ENCODE measurements at places on chromosomes 16 and 17.
A peak's percentile ranks its signal among the peaks of the same experiment; 100 is the strongest.

GRCh38 chr17:46035112-46035818 lies 36.2 kb downstream of the STH start:
- no peak for DNase-seq

DNA sequence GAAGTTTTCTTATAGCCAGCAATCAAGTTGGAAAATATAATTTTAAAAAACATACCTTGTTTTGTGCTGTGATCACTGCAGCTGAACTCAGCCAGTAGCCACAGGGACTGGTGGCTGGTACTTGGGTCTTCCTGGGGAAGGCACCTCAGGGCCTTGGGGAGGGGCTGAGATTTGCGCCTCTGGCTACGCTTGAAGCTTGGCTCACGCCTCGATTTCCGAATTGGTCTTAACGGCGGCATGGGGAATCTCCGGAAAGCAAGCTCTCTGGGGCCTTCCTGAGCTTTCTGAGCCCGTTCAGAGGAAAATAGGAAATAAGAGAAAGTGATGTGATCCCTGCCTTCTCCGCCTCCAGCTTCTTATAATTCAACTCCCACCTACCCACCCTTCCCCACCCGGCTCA lies 11.3 kb upstream of the USP7 start:
- no peak for DNase-seq

DNA sequence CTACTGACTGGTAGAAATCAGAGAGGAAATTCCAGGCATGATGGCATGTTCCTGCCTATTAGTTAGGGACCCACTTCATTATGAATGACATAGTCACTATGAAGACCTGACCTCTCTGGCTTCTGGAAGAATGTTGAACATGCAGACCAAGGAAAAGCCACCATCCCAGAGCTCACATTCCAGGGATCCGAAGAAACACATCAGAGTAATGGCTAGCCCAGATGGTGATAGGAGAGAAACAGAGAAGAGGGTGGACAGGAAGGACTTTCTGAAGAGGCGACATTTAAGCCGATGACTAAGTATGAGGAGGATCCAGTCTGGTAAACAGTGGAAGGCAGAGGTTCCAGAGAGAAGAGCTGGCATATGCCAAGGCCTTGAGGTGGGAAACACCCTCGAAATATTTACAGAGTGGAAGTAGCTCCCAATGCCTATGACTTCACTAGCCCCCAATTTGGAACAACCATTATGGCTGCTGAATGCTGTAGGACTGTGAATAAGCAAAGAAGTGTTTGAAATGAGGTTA lies 216.2 kb downstream of the RBFOX1 start:
- DNase-seq: no peak

GRCh38 chr16:4611337-4612021 lies 3.2 kb downstream of the UBALD1 start:
- DNase-seq: no peak

DNA sequence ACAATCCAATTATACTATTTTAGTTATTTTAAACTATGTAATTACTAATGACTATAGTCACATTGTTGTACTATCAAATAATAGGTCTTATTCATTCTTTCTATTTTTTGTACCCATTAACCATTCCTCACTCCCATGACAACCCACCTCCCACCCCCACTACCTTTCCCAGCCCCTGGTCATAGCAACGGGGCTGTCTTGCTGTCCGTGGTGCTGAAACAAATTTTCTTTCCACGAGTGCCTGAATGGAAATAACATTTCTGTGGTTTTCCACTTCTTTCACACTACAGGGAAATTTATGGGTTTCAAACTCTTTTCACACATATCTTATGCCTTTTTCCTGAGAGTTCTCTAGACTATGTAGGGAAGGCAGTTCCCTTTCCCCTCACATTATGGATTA lies 326.6 kb downstream of the PHKB start:
- DNase-seq: no peak

GRCh38 chr17:45757431-45758218 lies 26.5 kb upstream of the CRHR1 start:
- no peak for DNase-seq

DNA sequence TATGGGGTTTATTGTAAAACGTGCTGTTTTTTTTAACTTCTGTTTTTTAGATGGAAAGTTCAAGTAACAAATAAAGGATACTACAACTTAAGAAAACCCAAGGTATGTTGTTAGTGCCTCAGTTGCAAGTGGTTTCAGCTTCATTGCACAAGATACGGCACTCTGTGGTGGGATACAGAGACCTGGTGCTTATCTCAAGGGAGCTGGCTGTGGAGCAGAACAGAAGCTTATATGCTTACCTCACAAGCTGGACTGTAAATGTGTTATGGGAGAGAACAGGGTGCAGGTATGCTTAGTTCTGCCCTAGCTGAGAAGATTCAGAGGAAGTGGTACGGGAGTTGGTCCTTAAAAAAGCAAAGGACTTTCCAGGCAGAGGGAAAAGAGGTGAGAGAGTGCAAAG lies 15.2 kb downstream of the DGKE start:
- DNase-seq: no peak

DNA sequence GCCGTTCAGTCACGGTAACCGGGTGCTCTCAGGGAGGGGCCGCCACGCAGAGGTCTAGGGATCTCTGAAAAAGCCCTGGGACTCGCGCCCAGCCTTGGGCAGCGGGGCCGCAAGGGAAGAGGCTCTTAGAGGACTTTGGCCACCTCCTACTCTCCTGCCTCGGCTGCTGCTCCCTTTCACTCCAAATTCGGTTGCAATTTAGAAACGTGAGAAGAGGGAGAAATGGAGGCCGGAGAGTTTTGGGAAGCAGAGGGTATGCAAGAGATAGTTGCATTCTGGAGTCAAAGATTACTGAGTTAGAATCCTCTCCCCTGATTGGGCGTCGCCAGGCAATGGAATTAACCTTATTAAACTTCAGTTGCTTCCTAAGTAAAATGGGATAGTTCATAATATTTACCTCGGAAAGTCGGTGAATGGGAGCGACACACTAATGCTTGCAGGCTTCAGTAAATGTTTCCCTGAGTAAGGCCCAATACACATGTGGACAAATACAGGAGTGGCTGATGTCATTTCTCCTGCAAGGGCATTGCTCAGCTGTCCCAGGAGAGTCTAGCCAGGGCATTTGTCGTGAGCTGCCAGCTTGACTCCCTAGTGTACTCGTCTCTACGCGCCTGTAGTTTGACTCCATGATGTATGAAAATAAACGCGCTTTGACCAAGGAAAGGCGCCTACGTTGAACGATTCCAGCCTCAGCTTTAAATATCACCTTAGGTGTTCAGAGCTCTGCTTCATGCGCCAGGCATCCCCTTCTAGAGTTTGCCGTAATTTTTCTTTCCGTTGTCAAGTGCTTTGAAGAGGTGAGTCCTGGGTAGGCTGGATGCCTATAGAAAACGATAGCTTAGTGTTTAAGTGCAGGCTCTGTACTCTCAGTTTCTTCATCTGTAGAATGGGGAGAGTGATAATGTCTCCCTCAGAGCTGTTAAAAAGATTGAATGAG lies 667 bp downstream of the OGFOD1 start:
- no peak for DNase-seq

DNA sequence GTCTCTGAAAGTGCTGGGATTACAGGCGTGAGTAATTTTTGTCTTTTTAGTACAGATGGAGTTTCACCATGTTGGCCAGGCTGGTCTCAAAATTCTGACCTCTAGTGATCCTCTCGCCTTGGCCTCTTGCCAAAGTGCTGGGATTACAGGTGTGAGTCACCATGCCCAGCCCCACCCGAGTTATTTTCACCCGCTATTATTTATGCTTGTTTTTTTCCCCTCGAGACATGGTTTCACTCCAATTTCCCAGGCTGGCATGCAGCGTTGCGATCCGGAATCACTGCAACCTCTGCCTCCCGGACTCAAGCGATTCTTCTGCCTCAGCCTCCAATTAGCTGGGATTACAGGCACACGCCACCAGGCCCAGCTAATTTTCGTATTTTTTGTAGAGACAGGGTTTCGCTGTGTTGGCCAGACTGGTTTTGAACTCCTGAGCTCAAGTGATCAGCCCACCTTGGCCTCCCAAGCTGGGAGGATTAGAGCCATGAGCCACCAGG lies 9.2 kb downstream of the RPL23 start:
- DNase-seq: no peak

GRCh38 chr17:27649929-27650328 lies 18.9 kb downstream of the LGALS9 start:
- DNase-seq: no peak

DNA sequence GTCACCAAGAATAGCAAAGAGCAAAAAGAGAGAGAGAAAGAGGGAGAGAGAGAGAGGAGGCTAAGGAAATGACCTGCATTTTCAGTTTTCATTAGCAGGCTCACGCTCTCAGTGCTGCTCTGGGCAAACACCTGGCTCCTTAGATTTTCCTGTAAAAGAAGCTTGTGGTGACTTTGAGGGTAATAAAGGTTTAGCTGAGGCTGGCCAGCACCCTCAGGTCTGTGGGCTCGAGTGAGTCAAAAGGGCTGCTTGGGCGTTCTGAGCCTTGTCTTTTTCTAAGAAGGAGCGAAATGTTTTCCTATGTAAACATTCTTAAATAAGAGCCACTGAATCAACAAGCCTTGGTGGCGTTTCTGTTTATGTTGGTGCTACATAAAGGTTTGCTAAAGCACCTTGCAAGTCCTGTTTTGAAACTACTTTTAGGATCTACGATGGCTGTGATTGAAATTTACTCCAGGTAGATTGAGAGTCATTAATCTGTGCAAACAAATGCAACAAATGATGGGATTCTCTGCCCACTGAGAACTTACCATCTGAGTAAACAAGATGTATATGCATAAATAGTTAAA lies 38.8 kb downstream of the SHISA6 start:
- no peak for DNase-seq

- no peak for DNase-seq
Measured at GRCh38 chr16:27240948-27241531, 27.5 kb downstream of the NSMCE1 start.

DNA sequence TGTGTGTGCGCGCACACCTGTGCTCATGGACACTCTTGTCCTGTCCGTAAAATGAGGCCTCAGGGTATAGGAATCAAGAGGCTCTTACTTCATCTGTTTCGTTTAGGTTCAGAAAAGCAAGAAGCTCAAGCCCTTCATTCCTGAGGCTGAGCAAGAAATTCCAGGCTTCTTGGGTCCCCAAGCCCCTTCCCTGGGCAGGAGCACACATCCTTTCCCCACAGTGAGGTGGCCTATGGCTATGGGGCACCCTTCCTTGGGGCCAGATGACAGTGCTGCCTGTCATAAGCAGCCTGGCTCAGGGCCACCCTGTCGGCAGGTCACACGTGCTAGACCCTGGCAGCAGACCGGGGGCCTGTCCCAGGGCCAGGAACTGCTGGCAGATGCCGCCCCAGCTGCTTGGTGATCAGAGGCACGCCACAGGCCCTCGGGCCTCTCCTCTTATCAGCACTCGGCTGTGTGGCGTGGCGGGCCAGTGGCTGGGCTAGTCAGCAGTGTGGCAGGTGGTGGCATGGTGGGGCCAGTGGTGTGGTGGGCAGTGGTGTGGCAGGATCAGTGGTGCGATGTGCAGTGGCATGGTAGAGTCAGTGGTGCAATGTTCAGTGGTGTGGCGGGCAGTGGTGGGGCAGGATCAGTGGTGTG lies 50.2 kb downstream of the NKD1 start:
- DNase-seq: no peak

DNA sequence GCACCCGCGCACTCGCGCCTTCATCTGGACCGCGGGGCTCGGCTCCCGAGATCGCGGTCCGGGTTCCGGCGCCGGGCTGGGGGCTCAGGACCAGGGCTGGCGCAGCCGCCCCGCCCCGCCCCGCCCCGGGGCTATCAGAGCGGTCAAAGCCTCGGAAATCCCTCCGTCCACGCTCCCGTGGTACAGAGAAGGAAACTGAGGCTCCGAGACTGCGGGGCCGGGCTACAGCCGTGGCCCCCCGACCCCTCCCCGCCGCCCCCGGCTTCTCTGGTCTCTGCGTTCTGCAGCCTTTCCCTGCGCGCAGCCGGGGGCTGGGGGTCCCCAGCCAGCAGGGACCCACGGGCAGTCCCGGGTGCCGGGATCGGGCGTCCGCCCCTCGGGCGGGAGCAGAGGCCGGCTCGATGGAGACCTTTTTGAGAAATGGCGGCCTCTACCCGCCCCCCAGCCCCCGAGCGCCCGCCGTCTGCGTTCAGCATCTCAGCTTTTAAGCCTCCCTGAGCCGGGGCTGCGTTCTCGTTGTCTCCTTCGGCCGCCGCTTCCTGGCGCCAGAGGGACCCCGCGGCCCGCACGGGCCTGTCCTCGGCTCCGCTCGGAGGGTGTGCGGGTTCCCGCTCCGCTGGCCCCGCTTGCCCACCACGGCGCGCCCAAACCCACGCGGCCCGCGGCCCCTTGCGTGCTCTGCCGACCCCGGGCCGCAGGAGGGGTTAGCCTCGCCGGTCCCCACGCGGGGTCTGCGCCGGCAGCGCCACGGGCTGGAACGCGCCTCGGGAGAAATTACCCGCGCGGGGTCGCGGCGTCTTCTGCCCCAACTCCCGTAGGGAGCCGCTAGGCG lies 1.5 kb upstream of the NPTX1 start:
- DNase-seq: no peak

DNA sequence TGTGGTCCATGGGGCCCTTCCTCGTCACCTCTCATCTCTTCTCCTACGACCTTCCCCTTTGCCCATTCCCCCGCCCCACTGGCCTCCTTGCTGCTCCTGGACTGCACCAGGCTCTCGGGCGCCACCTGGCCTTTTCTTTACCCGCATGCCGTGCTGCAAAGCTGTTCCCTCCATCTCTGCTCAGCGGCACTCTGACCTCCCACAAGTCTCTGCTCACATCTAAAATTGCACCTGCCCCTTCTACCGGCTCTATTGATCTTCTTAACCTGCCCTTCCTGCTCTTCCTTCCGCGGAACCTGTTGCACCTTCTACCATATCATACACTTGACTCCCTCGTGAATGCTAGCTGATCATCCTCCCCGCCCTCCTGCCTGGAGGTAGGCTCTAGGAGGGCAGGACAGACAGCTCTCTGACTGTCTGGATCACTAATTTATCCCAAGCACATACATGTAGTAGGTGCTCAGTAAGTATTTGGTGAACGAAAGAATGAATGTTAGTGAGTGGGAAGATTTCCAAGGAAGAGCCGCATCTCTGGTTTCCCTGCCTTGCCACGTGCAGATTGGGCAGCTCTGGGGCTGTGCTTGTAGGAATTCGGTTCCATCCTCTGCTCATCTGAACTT lies 17.3 kb downstream of the DNAH17 start:
- DNase-seq: no peak

DNA sequence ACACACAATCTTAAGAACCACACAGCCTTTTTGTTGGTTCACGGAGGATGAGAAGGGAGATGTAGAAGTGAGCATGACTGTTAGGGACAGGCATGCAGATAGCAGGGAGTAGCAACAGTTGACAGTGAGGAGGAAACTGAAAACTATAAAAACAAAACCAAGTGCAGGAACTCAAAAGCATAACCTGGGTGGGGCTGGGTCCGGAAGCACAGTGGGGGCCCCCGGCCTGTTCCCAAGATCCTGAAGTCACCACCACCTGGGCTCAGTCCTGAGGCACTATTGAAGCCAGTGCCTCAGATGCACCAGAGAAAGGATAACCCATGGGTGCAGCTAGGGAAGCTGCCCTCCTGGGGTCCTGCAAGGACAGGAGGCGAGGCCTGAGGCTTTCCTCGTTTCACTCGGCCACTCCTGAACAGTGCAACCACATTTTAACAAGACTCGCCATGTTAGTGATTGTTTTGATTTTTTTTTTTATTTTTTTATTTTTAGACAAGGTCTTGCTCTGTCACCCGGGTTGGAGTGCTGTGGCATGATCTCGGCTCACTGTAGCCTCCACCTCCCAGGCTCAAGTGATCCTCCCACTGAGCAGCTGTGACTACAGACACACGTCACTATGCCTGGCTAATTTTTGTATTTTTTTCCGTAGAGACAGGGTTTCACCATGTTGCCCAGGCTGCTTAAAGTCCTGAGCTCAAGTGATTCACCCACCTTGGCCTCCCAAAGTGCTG lies 27.7 kb upstream of the CBX4 start:
- peak; percentile 84 for DNase-seq
